Left cardiac atrium (tissue), 4 donors: ENCODE measurements at places on chromosomes 3 and 15.
A peak's percentile ranks its signal among the peaks of the same experiment; 100 is the strongest.

DNA sequence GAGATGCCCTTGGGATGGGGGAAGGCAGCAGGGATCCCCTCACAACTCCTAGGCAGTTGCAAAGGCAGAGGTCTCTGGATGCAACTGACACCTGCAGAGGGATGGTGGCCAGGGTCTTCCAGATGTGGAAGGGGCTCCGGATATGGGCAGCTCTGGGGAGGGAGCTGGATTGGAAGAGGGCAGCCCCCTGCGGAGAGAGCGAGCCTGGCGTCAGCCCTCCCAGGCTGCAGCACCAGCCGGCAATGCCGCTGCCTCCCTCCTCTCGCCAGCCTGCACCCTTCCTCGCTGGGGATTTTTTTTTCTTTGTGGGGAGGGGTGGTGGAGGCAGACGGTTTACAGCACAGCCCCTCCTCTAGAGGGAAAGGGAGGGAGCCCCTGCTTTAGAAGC, 1.6 kb downstream of the INSYN1 start:
- no peak for DNase-seq

DNA sequence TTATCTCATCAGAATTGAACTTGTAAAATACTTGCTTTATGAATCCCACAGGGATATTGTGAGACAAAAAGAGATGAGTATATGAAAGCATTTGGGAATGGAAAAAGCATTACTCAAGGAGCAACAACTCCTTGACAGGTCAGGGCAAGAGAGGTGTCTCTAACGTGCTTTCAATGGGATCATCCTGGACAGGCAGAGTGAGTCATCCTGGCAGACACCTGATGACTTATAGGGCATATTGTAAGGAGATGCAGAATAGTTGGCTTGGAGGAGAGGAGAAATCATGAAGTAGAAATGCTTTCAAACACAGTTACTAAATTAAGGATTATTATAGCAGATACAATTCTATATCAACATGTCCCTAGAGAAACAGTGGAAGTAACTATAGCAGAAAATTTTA, 71.9 kb upstream of the THSD4 start:
- no peak for DNase-seq

GRCh38 chr3:45704301-45704943, 15.2 kb downstream of the SACM1L start:
- DNase-seq = no peak

- no peak for DNase-seq
Measured at GRCh38 chr3:80060664-80061063, 292.9 kb upstream of the ROBO1 start.

DNA sequence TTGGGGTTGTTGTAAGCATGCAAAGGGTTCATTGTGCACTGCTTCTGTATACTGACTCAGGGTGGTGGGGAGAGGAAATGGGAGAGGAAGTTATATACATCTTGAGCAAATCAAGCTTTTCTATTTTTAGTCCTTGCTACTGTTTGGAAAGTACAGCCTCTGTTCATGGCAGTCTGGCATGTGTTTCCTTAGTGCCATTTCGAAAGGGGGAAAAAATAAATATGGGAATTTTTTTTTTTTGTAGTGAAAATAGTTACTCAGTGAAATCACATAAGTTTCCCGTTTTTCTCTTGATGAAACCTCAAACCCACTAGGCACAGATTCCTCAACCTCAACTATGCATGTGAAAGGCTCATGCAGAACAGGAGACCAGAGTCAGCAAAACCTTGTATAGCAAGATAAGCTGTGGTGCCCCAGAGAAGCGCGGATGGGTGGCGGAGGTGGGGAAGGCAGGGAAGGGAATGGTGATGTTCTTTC, 353.3 kb downstream of the LPP start:
- no peak for DNase-seq

GRCh38 chr3:97670952-97671351, 93.6 kb upstream of the ARL6 start:
- no peak for DNase-seq

- peak; percentile 79 for DNase-seq
Measured at GRCh38 chr15:98428253-98428989, 219.9 kb upstream of the IGF1R start.
